Activated T-helper 2 cell treated with anti-CD3 and anti-CD28 coated beads, Interferon-gamma antibody, Interleukin-2, Interleukin-4, amounts not matched to agents 10 μg/mL and 5 μg/mL and 100 μg/mL, durations not matched to agents 14 hours and 24 hours and 36 hours (primary cell): ENCODE measurements at places on chromosomes 12 and 14. TPM values are rescaled to one million over a fixed set of nuclear protein-coding genes. Genes with fewer than 3 reads are reported as not detected.

GRCh38 chr12:81570234-81570633, 188.9 kb downstream of the PPFIA2 start:
- no peak overlapping the region for H3K27ac ChIP-seq
- H3K4me3 ChIP-seq: no peak overlapping the region
- no peaks in the 10 kb centered on the region for H3K36me3 ChIP-seq
- no peaks in the 10 kb centered on the region for H3K4me1 ChIP-seq
- no peaks in the 10 kb centered on the region for H3K27me3 ChIP-seq
- DNase-seq: no peak

- H3K4me3 ChIP-seq: no peak overlapping the region
- H3K36me3 ChIP-seq: no peaks in the 10 kb centered on the region
- H3K4me1 ChIP-seq: peaks cover 29% of the 10 kb centered on the region
- no peak for DNase-seq
Observed at GRCh38 chr12:4025181-4026019, 152.2 kb upstream of the PARP11 start.

DNA sequence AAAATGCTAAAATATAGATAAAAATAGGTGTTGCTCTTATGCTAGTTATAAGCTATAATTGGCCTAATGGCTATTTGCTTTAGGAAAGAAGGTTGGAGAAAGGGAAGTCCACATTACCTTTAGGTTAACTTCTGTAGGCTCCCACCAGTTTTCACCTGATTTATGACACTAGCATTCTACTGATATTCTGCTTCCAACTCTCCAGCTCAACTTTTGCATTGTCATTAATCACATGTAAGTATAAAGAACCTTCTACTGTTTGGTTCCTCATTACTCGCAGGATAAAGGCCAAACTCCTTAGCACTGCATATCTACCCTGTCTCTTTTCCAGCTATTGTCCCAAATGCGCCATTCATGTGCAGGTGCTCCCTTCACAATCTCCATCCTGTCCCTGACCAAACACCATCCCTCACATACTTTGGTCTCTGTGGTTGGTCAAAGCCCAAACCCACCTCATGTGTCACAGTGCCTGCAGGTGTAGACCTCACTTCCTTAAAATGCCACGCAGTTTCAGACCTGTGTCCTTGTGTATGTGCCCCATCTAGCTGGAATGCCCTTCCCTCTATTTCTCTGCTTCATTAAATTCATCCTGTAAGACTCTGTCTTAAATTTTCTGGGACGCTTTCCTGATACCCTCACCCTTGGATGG, 3.3 kb downstream of the DDHD1 start:
- H3K4me1 ChIP-seq: peaks cover 60% of the 10 kb centered on the region
- peak overlapping the region; percentile 9 for H3K27ac ChIP-seq
- H3K4me3 ChIP-seq: peak overlapping the region; percentile 99
- H3K27me3 ChIP-seq: no peaks in the 10 kb centered on the region

DNA sequence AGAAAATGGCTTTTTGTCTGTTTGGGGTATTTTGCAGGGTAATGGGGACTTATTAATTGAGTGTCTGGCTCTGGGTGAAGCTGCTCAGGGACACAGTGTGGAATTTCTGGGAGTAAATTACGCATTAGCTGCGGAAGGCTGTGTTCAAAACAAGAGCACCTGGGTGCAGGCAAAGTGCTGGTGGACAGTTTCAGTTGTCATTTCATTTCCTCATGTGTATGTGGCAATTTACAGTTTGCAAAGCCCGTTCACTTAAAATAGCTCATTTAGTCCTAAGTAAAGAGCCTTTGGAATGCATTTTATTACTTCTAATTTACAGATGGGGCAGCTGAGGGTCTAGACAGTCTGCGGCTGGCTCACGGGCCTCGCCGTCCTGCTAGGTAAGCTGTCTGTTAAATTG, 546.8 kb downstream of the BCL11B start:
- H3K36me3 ChIP-seq: no peaks in the 10 kb centered on the region
- DNase-seq: no peak
- no peak overlapping the region for H3K27ac ChIP-seq

- H3K4me3 ChIP-seq: no peak overlapping the region
- H3K27me3 ChIP-seq: peaks cover 6% of the 10 kb centered on the region
- no peak for DNase-seq
- H3K27ac ChIP-seq: no peak overlapping the region
Observed at GRCh38 chr12:70640901-70641300, 3.7 kb upstream of the PTPRB start.

GRCh38 chr12:91717804-91718203, 427.8 kb downstream of the BTG1 start:
- no peak for DNase-seq
- H3K27ac ChIP-seq: no peak overlapping the region
- H3K4me3 ChIP-seq: no peak overlapping the region
- no peaks in the 10 kb centered on the region for H3K27me3 ChIP-seq
- peaks cover 2% of the 10 kb centered on the region for H3K4me1 ChIP-seq

DNA sequence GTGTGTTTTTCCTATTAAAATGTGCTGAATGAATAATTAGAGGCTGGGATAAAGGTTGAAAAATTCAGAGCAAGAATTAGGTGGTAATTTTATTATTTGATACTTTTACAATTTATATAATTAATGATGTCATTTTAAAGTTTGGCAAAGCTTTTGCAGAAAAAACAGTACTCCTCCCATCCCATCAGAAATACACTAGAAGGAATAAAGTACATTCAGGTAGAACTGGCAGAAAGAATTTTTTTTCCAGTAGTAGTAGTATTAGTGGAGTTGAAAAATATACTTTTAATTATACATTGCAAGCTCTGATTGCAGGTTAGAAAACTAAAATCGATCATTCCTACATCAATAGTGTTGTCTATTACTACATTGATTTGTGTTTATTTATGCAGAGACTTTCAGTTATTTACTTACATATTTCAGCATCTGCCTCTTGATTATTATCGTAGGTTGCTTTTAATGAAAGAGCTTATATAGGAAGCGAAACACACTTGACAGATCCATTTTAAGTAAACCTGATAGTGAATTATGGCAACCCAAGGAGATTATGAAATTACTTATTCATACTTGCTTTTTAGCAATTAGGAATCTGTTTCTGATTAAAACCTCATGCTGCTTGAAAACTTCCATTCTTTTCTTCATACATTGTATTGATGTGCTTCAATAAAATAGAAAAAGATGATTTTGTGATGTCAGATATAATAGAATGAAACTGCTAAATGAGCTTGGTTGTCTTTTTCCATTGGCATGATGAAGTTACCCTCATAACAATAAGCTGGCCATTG, 10.1 kb downstream of the FOXG1 start:
- no peak overlapping the region for H3K27ac ChIP-seq
- no peak for DNase-seq
- no peaks in the 10 kb centered on the region for H3K4me1 ChIP-seq

The FAM222A gene
- total RNA-seq: 1.4 and 1.6 TPM in 2 replicates

- no peak overlapping the region for H3K27ac ChIP-seq
- DNase-seq: no peak
- no peaks in the 10 kb centered on the region for H3K4me1 ChIP-seq
- H3K27me3 ChIP-seq: peaks cover 4% of the 10 kb centered on the region
- no peak overlapping the region for H3K4me3 ChIP-seq
Observed at GRCh38 chr12:62983594-62983993, 48.6 kb upstream of the PPM1H start.

DNA sequence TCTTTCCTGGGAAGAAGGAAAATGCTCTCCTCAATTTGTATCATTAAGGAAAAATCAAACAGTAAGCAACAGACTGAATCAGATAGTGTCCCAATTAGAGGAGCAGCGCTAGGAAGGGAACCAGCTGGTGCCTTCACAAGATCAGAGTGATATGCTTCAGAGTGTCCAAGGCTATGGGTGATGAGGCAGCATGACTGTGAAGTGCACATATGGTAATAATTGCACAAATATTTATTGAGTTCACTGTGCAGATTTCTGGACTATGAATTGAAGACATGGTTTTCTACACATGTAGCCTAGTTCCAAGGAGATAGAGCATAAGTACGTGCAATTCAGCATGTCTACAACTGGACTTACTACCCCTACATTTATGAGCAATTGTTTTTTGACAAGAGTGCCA, 78.8 kb upstream of the EVL start:
- no peak overlapping the region for H3K27ac ChIP-seq
- H3K36me3 ChIP-seq: peaks cover 7% of the 10 kb centered on the region
- no peak for DNase-seq
- peaks cover 16% of the 10 kb centered on the region for H3K4me1 ChIP-seq

The CLMN gene
- 0.51 and 1.3 TPM in 2 replicates for total RNA-seq

- no peaks in the 10 kb centered on the region for H3K27me3 ChIP-seq
- no peak overlapping the region for H3K27ac ChIP-seq
- no peaks in the 10 kb centered on the region for H3K36me3 ChIP-seq
Observed at GRCh38 chr12:126960709-126961108, 1306.3 kb upstream of the TMEM132C start.

DNA sequence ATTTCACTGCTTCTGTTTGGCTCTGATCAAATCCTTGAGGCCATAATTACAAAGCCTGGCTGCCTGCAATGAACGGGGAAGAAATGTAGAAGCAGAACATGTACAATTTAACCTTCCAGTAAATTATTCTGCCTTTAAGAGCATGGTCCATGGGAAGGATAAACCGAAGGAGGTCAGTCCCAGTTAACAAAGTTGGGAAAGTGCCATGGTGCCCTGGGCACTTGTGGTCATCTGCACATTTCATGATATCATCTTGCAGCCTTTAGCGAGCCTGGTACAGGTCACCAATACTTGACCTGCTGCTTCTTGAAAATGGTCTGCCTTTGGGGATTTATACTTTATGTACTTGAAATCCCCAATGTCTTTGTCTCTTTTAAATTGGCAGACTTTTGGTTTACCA, 175.9 kb upstream of the KITLG start:
- no peak overlapping the region for H3K27ac ChIP-seq
- no peak for DNase-seq
- H3K4me1 ChIP-seq: no peaks in the 10 kb centered on the region
- no peaks in the 10 kb centered on the region for H3K27me3 ChIP-seq
- H3K4me3 ChIP-seq: no peak overlapping the region
- no peaks in the 10 kb centered on the region for H3K36me3 ChIP-seq

GRCh38 chr12:27199638-27200300, 44.3 kb upstream of the STK38L start:
- H3K27ac ChIP-seq: no peak overlapping the region
- H3K27me3 ChIP-seq: no peaks in the 10 kb centered on the region
- no peak overlapping the region for H3K4me3 ChIP-seq
- no peaks in the 10 kb centered on the region for H3K36me3 ChIP-seq

The HOTAIR gene
- not detected in 2 replicates for total RNA-seq
